Activated T-cell treated with anti-CD3 and anti-CD28 coated beads, Interleukin-2, amount 50 U/mL, for 72 hours (primary cell): ENCODE measurements at places on chromosomes 3 and 15. TPM values are rescaled to one million over a fixed set of nuclear protein-coding genes. Genes with fewer than 3 reads are reported as not detected.

GRCh38 chr3:55474213-55474632 is 12.9 kb downstream of the WNT5A start:
- DNase-seq, result no peak

DNA sequence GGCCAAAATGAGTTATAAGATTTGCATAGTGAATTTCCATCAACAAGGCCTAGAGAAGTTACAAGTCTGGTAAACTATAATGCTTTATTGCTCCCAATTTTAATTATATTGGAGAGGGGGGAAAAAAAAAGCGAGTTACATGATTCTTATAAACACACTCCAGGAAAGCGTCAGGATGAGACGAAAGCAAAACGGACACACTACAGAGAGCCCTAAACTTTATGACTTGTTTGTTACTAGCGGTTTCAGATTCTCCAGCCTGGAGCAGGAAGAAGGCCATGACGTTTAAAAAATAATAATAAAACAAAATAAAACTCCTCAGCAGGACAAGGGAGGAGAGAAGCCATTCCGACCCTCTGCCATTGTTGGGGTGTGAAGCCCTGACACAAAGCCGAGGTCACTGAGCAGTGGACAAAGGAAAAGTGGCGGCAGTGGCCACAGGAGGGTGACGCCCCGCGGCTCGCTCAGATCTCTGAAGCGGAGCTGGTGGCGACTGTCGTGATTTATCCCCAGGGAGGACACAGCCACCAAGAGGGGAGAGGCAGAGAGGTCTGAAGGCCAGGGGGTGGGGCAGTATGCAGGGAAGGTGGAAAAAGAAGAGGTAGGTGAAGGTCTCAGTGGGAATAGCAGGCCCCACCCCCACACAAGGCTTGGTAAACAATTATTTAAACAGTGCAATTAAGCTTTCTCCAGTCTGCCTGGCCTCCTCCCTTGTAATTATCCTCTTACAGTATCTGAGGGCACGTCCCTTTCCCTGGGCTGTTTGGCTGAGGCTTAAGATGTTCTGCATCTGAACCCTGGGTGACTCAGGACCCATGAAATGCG is 45.3 kb downstream of the ADAMTS9 start:
- no peak for DNase-seq

DNA sequence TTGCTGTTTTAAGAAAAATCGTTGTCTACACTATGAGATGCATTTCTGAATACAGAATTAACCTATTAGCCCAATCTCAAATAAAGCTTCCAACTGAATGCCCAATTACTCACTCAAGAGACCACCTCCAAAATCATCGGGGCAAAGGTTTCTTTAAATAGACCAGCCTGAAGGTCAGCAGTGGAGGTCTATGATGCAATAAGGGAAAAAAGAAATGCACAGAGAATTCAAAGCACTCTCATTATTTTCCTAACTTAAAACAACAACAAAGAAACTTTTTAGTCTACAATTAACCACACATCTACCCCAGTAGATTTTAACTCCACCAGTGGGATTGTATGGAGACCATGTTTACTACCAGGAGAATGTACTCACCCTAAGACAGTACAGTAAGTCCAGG is 657.7 kb upstream of the CCDC54 start:
- no peak for DNase-seq

DNA sequence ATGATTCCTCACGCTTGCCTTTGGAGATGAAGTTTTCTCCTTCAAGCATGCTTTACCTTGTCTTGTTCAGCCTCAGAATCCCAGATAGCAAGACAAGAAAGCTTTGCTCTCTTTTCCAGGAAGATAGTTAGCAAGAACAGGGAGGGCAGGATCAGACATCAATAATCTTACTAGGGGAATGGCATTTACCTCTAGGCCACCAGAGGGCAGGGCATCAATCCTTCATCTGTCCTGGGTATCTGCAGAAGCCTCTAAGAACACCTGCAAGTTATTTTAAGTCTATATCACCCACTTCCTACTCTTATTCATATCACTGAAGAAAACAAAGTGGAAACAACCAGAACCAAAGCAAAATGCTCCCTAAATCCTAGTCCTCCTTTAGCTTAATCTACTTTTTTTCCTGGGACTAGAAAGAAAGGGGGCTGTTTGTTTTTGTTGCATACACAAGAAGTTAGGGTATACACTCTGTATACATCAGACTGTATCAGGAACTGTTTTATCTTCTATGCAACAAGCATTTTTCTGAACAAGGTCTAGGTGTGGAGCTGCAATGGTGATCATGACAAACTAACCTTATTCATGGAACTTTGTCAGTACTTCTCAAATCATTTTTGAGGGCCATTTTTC is 862.5 kb downstream of the CADM2 start:
- DNase-seq, result no peak

DNA sequence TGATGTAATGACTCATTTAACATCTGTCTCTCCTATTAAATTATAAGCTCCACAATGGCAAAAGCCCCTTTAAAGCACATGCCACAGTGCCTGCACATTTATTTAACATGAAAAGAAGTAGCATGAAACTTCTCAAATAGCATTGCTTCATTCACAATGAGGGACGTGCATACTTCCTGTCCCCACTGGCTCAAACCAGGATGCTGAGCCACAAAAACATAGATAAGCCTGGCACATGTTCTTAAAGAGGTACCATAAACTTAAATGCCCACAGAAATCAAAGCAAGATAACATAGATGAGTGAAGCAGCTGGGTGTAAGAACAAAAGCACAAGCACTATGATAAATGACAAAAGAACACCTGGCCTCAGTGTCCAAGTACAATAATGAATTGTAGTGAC is 3.8 kb downstream of the TP53BP1 start:
- DNase-seq, result no peak

DNA sequence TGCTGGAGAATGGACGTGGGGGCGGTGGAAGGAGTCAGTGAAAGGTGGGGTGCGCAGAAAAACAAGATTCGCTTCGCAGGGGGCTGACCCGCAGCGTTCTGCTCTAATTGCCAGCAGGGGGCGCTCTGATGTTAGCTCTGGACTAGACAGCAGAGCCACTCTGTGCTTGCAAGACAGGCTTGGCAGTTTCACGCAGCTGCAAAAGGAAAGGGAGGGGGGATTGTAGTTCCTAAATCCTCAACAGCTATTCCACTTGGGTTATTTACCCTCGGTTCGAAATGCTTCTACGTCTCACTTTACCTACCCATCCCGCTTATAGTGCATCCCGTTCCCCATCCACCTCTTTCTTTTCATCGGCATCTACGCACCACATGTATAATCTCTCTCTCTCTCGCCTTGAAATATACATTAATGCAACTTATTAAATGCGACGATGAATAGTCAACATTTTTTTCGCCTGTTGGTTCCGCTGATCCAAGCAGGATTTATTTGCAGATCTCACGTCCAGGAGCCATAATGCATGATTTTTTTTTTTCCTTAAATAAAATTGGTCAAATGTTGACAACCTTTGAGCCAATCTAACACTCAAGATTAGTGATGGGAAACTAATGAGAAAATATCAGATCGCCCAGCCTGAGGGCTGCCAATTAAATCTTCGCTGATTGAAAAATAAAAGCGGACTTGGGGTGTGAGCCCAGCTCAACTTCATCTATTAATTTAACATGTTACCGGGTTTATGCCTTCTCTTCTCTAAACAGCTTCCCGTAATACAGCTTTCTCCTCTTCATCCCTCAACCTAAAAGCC is 216.4 kb downstream of the MEIS2 start:
- peak; percentile 79 for DNase-seq

DNA sequence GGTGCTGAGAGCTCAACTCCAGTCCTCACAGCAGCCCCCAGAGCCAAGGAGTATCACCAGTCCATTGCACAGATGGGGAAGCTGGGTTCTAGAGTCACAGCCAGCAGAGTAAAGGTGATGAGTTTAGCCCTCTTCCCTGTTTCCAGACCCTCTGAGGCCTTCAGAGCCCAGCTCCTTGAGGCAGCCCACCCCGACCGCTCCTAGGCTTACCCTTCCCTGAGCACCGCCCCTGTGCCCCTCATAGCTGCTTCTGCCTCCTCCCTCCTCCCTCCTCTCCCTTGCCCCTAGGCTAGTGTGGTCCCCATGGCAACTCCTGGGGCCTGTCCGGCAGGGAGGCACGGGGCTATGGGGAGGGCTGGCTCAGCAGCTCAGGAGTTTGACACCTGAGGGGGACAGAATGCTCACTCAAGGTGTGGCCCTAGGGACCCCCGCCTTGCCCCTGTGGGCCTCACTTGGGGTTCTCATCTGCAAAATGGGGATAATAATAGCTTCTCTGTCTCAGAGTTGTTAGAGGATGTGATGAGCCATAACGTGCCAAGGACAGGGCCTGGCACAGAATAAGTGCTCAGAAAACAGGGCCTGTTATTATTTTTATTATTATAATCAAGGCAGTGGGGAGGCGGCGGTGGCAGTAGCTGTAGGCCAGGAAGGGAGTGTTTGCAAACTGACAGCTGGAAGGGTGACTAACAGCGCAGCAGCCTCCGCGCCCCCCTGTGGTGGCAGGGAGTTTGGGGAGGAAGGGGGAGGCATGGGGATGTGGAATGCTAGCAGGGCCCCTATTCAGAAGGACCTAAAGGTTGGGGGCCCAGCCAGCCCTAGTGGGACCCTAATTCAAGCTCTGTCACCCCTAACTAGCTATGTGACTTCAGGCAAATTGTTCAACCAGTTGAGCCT is 11.5 kb downstream of the CSK start:
- peak; percentile 70 for DNase-seq

DNA sequence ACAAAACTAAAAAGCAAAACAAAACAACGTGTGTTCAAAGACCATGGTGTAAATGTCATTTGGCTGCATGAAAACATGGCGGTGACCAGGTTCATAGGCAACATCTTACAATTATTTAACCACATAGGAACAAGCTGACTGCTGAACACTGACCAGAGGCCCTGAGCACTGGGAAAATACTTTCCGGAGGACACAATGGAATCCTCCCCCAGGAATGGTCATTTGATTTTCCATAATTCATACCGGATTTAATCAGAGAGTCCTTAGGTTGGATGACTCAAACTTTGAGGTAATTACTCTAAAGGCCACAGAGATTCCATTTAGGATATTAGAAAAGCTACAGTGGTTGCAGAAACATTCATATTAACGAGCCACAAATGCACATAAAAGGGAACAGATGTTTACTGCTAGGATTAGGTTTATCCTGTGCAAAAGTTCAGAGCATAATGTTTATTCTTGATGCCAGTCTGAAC is 254.7 kb downstream of the NR1D2 start:
- no peak for DNase-seq

DNA sequence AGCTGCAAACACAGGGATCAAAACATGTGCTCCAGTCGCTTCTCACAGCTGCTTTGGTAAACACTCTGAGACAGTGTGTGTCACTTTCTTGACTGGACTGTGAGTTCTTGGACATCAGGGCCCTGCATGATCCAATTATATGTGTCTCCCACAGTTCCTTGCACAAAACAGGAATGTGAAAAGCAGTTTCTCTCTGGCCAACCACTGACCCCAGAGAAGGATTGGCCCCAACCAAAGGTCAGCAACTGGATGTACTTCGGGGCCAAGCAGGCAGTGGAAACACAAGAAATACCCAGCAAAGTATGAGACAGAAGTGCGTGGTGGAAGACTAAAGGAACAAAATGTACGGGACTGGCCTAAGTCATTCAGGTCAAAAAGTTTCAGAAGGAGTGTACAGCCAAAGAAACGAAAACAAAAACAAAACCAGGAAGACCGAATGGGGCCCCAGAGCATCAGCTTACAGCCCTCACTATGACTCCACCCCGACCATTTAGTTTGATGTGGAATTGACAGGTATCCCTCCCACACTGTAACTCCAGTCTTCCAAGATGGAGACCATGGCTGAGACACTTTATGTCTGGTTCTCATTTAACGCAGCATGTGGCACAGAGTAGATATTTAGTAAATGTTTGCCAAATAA is 76.7 kb upstream of the LPP start:
- no peak for DNase-seq

DNA sequence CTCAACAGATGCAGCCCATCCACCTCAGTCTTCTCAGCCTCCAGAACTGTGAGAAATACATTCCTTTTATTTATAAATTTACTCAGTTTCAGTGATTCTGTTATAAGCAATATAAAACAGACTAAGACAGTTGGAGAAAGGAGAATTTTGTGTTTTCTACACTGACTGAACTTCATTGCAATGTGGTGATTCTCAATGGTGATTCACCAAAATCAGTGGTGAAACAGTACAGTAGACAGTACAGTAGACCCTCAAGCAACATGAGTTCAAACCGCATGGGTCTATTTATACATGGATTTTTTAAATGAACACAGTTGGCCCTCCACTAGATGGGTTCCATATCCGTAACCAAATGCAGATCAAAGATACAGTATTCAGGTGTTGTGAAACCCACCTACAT is 403.1 kb upstream of the TGFBR2 start:
- no peak for DNase-seq

DNA sequence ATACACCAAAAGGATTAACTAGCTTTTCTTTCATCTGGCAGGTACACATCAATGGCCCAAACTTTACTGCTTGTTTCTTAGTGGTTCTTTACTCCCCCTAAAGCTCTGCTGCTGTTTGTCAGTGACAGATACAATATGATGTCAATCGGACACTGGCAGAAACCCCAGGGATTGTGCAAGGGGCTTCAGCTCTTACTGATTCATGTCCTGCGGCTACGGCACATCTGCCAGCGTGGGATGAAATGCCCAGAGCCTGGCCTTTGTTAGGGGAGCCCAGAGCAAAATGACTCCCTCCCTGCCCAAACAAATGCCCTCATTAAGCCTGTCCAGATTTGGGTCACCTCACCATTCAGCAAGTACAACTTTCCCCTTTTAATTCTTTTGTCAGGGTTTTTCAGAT is 28.3 kb downstream of the SRP14 start:
- no peak for DNase-seq

DNA sequence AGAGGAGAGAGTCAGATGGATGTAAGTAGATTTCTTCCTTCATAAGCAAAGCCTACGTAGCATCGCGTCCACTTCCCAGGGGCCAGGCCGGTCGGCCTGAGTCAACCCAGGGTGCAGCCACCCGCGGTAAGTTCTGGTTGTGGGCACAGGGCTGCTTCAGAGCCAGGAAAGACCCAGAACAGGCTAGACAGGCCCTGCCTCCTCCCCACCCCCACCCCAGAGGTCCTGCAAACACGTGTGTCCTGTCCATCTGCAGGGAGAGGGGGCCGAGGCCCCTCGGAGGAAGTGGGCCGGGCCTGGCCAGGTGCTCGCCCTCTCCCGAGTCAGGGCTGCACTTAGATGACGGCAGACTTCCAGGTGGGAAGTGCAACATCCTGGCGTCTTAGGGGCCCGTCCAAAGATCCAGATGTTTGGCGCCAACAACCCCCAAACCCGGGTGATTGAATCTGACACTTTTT is 100.8 kb upstream of the ALDH1A3 start:
- DNase-seq, result no peak

DNA sequence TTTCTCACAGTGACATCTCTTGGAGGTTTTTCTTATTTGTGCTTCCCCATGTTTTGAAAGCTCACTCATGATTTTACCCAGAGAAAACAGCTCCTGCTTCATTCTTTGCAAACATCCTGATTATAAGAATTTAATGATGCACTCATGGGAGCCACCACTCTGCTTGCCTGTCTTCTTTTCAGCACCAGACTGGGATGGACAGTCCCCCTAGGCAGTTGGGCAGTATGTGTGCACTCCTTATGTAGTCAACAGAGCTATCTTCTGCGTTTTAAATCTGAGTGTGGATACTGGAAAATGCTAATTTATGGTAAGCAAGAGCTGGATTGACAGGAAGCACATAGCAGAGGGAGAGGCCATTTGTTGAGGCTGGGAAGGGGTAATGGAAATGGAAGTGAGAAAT is 276.1 kb downstream of the AGBL1 start:
- DNase-seq, result no peak

CLEC3B gene
- total RNA-seq, result 0.25 TPM

FYTTD1 gene
- total RNA-seq, result 37.5 TPM

DHFR2 gene
- 8.1 TPM for total RNA-seq

HTR3E gene
- not detected for total RNA-seq

GOLGA6B gene
- not detected for total RNA-seq

GCSAM gene
- total RNA-seq, result 17.8 TPM
